ENCODE measurements at places on chromosomes 1 and 21.

GRCh38 chr1:93621246-93621645, 60.4 kb downstream of the BCAR3 start:
- DNase-seq = no peak

- DNase-seq = no peak
These were observed 26.9 kb upstream of the H6PD start for GRCh38 chr1:9207715-9208114.

- no peak for DNase-seq
These were observed 43.6 kb upstream of the A3GALT2 start for GRCh38 chr1:33364565-33364918.

DNA sequence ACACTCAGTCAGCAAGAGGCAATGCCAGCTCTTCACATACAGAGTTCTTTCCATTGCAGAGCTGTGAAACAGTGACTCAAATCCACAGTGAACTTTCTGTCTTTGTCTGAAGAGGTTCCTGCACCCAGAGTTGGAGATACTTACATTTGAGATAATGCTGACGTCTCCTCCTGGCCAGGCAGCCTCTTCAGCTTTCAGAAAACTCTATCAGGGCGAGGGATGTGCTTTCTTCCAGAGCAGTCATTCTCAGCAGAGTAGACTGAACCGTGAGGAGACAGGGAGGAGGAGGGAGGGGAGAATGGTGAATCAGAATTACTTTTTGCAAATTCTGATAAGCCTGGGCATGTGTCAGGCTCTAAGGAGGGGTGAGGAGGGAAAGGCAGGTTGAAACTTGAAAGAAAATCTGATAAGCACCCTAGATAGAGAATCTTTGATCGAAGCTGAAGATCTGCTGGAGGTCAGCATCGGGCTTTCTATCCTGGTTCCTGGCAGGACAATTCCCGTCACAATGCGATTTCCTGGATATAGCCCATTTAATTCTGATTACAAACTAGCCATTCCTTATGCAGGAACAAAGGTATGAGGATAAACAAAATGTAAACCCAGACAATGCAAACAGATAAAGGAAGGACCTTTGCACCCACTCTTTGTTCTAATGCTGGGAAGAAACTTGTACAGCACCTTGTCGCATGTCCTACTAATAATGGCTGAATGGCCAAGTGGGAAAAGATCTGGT, 18.9 kb upstream of the NID1 start:
- no peak for DNase-seq

GRCh38 chr1:202164271-202165037, 4.1 kb upstream of the PTPN7 start:
- DNase-seq = no peak

- DNase-seq = no peak
These were observed 84.1 kb upstream of the SERBP1 start for GRCh38 chr1:67514300-67514699.

- DNase-seq = no peak
These were observed 120.6 kb downstream of the PTBP2 start for GRCh38 chr1:96842215-96842614.

DNA sequence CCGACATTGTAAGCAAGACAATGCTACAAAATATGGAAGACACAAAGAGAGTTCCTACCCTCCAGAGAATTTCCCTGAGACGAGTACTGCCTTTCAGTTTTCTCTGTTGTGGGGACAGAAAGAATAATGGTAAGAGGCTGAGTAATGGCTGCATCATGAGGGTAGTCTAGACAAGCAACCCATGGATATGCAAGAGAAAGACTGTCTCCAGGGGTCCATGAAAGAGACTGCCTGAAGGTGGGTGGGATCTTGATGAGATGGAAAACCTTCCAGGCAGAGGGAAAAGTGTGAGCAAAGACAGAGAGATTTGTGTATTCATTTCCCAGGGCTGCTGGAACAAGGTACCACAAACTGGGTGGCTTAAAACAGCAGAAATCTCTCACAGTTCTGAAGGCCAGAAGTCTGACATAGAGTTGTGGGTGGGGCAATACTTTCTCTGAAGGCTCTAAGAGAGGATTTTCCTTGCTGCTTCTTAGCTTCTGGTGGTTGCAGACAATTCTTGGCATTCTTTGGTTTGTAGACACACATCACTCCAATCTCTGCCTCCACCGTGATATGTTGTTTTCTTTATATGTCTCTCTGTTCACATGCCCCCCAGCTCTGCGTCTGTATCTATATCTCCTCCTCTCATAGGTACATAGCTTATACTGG, 41.4 kb downstream of the ANP32E start:
- no peak for DNase-seq

- DNase-seq = no peak
These were observed 9.9 kb upstream of the TRABD2B start for GRCh38 chr1:48007047-48007446.

DNA sequence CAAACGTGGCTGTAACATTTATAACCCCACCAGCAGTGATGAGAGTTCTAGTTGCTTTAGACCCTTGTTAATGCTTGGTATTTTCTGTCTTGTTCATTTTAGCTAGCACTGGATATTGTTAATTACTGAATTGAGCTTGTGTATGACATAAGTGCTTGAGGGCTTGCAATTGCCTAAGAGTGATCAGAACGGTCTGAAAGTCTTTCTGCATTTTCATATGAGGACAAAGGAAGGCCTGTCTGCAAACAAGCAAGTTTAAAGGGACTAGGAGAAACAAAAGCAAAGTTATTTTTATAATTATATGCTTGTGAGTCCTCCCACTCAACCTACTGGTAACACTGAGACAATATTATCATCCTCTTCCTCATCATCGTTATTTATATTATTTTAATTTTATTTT, 305.5 kb upstream of the DUSP10 start:
- DNase-seq = no peak

DNA sequence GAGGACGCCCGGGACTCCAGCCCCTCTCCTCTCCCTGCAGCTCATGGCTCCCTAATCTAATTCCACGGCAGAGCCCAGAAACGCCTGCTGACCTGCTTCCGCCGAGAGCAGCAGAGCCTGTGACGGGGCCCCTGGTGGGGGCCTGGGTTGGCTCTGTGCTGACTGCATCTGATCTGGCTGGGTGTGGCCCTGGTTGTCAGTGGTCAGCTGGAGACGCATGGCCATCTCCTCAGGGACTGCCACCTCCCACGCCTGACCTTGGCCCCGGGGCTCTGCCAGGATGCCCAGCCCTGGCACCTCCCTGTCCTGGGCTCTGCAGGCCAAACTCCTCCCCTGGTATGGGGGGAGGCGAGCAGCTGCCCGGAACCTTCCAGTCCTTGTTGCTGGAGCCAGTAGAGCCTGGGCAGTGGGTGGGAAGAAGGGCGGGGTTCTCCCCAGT, 1.1 kb upstream of the PLCH2 start:
- DNase-seq = no peak

- DNase-seq = no peak
These were observed 61.1 kb downstream of the FMN2 start for GRCh38 chr1:240152611-240153297.

DNA sequence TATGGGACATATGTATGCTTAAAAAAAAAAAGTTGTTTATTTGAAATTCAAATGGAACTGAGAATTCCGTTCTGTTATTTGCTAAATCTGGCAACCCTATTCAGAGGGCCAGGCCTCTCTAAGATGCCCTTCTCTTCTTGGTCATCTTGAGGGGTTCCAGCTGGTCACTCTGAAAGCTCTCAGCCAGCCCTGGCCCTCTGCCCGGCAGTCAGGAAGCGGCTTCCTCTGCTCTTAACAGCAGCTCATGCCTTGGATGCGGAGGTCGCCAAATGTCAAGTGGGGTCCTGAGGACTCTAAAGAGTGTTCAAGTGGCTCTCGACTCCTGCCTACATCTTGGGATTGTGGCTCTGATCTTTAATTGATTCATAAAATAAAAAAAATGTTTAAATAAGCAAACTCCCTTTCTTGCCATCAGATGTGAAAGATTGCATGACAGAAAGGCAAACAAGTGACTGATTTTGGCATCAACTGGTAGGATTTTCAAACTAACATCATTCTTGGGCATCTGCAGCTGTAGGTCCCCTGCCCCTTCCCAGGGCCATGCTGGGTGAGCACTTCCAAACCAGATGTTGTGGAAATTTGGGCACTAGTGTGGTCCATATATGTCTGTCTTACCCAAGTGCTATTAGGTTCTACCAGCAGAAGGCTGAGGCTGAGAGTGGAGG, 130.8 kb downstream of the PRDM2 start:
- DNase-seq = peak; percentile 27

GRCh38 chr1:19892628-19893168, 10.5 kb downstream of the OTUD3 start:
- DNase-seq = no peak

DNA sequence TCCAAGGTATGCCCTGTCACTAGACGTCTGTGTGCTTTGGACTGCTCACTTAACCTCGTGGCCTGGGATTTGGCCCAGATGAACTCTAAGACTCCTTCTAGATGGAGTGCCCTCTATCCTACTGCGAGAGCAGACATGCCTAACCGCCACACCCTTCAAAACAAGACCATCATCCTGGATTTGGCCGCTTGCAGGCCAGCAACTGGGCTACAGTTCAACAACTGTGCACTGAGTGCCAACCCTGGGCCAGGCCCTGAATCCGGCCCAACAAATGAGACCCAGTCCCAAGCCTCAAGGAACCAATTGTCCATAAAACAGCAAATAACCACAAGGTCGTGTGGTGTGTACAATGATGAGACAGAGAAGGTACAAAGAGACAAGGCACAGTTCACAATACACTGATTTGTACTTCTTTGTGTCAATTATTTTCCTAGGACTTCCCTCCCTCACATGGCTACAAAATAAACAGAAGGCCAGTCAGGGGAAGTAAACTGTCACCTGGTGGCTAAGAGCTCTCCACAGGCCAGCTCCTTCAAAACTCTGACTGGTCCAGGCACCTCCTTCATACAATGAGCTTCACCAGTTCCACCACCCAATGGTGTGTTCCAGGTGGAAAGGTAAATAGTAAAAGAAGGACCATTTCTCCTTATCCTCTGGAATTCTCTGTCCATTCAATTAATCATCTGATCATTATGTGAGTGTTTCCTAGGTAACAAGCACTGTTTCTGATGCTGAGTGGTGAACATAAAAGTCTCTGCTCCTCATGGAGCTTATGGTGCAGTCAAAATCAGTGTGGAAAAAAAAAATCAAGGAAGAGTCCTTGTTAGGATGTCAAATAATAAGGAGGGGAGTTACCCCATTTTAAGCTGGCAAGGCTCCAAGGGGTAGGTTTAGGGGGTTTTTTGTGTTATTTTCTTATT, 60.4 kb downstream of the CAPZB start:
- DNase-seq = no peak
